ENCODE measurements at places on chromosomes 7 and 10.

DNA sequence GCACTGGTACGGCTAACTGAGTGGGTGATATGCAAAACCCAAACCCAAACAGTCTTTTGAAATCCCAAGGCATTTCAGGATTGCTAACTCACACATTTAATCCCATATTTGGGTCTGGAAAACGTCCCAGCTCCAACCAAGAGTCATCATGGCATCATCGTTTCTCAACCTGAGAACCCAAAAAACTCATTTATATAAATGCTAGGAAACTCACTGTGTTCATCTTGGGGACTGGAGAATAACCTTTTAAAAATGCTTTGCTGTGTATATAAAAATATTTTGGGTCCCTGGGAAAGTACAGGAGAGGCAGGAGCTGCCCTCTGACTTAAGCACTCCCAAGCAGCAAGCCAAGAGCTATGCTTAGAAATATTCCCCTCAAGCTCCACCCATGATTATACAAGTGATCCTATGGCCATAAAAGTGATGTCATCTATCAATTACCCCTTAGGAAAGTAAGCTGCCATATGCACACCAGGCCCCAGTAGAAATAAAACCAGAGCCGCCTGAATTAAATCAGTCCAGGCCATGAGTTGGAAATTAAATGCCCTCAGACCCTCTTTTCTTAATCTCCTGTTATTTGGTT is 352.1 kb downstream of the FRMD4A start:
- DNase-seq, result no peak

DNA sequence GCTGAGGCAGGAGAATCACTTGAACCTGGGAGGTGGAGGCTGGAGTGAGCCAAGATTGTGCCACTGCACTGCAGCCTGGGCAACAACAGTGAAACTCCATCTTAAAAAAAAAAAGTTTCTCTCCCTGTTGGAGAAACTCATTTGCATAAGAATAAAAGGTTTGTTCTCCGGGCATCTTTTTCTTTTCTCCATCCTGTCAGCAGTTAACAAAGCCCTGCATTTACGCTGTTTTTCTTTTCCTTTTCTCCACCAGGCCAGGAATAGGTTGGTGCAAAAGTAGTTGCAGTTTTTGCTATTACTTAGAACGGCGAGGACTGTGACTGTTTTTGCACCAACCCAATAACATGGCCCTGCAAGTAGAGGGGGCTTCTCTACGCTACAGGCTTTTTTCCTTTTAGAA is 9.5 kb upstream of the URGCP start:
- no peak for DNase-seq

GRCh38 chr7:99122762-99123161 is 21.1 kb downstream of the SMURF1 start:
- no peak for DNase-seq

GRCh38 chr10:104824380-104825006 is 183.4 kb downstream of the SORCS3 start:
- no peak for DNase-seq

- no peak for DNase-seq
Observed at GRCh38 chr10:63265683-63266235, 132.6 kb downstream of the NRBF2 start.

DNA sequence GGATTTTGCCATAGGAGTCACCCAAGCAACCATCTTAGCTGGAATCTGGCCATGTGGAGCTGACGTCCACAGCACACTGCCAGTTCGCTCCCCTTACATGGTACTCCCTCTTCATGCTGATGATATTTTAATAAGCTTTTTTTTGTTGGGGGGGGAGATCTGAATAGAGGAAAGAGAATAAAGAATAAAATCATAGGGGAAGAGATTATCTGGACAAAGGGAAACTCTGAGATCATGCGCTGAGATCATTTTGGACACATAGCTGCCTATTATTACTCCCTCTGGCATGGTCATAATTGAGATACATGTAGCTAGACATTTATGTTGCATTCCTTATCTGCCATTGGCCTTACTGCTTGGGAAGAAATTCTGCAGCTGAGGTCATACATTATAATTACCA is 282.7 kb downstream of the HTR7 start:
- no peak for DNase-seq

DNA sequence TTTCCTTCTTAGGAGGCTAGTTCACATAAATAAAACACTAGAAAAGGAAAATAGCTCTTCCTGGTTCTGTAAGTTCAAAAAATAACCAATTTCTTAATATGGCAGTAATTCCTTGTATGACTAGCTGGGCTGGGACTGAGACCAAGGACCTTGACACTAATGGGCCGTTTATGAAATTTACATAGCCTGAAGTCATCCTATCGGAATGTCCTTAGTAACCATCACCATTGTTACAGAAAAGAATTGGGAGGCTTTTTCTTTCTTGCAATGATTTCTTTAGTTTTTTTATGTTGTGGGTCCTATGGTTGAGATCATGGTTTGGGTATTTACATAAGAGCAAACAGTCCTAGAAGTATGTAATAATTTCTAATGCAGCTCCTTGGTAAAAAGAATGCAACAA is 87.1 kb upstream of the HDAC9 start:
- DNase-seq, result no peak

DNA sequence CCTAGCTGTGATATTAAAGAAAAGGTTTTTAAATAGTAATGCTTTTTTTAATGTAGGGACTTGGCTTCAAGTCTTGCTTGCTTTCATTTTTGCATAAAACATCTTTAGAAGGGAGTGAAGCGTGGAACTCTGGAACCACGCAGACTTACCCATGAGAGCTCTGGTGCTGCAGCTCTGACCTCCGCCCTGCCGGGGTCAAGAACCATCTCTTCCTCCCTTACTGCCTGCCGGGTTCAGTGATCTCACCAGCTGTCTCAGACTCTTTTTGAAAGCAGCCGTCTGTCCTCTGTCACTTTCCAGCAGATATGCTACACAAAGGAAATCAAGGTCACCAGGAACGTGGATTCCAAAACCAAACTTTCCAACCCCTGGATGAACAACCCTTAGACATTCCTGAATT is 353.8 kb downstream of the GPR37 start:
- no peak for DNase-seq

DNA sequence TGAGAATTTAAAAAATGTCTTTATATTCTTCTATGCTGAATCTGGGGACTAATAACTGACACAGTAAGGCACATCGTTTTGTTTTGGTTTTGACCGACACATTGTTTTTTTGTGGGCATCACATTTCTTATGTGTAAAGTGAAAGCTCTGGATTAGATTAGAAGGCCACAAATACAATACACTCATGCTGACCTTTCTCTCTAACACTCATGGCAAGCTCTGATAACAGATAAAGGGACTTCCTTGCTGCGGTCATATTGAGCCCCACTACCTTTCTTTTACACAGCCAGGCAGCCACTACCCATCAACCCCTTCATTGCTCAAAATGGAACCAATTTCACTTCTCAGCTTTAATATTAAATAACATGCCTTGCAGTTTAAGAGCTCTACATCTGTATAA is 26.0 kb downstream of the PPP1R3A start:
- DNase-seq, result no peak

DNA sequence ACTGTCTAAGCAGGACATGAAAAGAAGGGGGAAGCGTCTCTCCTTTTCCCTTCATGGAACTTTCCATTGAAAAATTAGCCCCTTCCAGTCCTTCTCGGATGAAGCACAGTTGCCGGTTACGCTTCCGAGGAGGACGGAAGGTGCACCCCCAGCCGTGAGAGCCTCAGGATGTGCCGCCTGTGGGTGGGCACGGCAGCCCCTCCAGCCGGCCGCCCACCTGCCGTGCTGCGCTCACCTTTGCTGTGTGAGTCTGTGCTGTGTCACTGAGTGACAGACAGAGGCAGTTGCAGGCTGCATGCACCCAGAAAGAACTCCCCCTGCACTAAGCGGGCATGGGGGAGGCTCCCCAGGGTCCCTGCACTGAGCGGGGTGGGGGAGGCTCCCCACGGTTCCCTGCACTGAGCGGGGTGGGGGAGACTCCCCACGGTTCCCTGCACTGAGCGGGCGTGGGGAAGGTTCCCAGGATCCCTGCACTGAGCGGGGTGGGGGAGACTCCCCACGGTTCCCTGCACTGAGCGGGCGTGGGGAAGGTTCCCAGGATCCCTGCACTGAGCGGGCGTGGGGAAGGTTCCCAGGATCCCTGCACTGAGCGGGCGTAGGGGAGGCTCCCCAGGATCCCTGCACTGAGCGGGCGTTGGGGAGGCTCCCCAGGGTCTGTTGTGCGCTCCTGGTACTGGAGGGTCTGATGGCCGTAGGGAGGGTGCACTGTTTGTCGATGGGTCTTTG is 74.2 kb downstream of the DNAJB6 start:
- DNase-seq, result no peak

Measured in SHP77 (cell line).